ENCODE measurements at places on chromosomes 6 and 20.

DNA sequence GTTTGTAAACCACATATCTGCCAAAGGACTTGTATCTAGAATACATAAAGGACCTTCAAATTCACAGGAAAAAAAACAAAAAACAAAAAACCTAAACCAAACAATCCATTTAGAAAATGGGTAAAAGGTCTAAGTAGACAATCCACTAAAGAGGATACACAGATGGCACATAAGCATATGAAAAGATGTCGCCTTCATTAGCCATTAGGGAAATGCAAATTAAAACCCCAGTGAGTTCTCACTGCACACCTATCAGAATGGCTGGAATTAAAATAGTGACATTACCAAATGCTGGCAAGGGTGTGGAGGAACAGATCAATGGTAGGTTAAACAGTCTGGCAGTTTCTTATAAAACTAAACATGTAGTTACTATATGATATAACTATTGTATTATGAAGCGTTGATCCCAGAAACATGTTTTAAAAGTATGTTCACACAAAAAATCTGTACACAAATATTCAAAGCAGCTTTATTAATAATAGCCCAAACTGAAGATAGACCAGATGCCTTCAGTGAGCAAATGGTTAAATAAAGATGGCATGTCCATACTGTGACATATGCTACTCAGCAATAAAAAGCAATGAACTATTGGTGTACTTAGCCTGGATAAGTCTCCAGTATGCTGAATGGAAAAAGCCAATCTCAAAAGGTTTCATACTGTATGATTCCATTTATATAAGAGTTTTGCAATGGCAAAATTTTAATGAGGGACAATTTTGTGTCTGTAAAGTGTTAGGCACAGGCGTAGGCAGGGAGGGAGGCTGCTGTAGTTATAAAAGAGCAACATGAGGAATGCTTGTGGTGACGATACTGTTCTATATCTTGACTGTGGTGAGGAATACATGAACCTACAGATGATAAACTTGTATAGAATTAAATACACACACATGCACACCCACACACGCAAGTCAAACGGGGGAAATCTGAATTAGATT lies 43.9 kb downstream of the PLCB1 start:
- DNase-seq, result no peak

- peak; percentile 3 for DNase-seq
Measured at GRCh38 chr6:110255211-110255750, 75.1 kb downstream of the CDC40 start.

DNA sequence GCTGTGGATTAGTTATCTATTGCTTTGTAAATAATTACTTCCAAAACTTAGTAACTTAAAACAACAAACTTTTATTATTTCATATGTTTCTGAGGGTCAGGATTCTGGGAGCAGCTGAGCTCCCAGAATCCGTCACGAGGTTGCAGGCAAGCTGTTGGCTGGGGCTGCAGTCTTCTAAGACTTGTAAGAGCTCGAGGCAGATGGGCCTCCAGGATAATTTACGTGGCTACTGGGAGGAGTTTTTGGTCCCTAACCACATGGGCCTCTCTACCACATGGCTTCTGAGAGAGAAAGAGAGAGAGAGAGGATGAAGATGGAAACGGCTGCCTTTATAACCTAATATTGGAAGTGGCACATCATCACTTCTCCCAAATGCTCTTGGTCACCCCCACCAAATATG lies 64.9 kb upstream of the SULF2 start:
- no peak for DNase-seq

GRCh38 chr20:14644306-14645097 lies 307.1 kb upstream of the FLRT3 start:
- no peak for DNase-seq

GRCh38 chr6:13883966-13884365 lies 40.8 kb upstream of the RNF182 start:
- no peak for DNase-seq

DNA sequence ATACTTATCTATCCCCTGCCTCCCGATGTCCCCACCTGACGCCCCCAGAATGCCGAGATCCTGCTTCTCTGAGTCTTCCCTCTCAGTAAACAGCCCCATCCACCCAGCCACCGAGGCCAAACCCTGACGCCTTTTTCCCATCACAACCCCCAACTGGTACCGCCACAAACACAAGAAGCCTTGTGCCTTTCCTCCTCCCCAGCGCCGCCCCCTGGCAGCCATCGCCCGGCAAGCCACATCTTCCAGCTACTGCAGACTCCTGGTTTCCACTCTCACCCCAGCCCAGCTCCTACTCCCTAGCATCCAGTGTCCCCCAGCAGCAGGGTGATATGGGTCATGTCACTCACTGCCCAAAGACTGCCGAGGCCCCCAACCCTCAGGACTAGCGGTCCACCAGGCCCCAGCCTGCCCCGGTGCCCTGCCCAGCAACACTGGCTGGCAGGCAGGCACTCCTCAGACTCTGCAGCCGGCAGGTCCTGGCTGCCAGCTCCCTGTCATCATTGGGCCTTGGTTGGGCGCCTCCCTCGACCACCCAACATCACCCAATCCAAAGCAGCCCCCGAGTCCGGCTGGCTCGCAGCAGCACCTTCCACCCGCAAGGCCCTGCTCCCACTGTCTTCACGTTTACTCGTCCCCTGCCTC lies 11.2 kb downstream of the TCFL5 start:
- no peak for DNase-seq

DNA sequence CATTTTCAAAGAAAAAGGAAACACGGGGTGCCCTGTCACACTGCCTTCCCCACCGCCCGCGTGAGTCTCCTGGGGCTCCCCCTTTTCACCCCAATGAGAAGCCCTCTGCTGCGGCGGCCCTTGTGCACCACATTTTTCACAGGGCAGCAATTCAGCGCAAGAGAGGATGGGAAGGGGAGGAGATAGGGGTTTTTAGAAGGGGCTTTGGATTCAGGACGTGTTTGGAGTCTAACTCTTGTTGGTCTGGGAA lies 726 bp upstream of the ARFGEF3 start:
- peak; percentile 14 for DNase-seq

- DNase-seq, result no peak
Measured at GRCh38 chr6:13417431-13417830, 70.0 kb downstream of the GFOD1 start.

DNA sequence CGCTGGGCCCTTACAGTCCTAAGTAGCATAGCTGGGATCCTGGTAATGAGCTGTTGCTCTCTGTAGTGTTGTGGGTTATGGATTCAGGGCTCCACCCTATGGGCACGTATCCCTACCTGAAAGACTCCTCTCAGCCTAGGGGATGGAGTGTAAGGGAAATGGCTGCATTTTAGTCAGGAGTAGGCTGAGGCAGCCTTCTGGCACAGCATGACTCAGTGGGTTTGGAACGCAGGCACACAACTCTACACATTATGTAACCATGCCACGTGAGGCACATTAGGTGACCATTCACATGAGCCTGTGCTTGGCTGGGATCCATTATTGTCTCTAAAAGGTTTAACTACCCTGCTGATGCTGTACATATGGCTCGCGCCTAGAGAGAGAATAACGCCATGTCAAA lies 27.8 kb downstream of the HDDC2 start:
- no peak for DNase-seq

GRCh38 chr20:57089699-57090144 lies 176.7 kb downstream of the BMP7 start:
- peak; percentile 80 for DNase-seq

DNA sequence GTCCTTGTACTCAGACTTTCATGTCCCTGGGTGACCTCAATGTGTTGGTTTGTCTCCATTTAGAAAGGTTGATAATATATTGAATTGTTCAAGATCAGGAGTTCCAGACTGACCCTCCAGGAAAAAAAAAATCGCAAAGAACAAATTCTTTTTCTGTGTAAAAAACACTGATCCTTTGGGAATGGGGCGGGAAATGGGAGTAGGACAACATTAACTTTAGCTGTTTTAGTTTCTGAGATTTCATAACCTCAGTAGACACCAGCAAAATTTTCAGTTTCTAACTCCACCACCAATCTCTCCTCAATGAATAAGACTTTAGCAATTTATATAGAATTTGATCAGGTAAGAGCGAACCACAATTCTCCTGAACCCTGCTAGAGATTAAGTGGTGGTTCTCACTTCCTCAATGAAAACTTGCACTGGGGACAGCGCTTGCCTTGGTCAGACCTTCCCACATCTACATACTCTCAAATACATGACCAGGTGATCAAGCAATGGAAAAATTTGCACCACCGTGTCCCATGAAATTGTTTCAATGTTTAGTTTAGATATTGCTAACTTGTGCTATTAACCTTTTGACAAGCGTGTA lies 231.2 kb upstream of the PLN start:
- no peak for DNase-seq

- no peak for DNase-seq
Measured at GRCh38 chr6:11331111-11331510, 98.6 kb upstream of the NEDD9 start.

DNA sequence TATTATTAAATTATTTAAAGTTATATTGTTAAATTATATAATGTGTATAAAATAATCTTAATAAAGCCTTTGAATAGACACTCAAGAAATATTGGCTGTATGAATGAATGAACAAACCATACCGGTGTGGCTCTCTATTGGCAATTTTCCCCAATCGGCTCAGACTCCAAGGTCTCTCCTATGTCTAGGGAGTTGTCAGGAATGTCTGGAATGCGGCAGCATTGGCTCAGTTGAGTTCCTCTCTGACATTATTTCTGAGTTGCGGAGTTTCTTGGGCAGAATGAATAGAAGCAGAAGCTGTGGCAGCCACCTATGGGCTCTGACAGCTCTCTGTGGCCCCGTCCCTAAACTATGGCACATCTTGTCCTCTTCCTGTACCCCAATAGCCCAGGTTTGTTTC lies 111.0 kb downstream of the SOBP start:
- no peak for DNase-seq

DNA sequence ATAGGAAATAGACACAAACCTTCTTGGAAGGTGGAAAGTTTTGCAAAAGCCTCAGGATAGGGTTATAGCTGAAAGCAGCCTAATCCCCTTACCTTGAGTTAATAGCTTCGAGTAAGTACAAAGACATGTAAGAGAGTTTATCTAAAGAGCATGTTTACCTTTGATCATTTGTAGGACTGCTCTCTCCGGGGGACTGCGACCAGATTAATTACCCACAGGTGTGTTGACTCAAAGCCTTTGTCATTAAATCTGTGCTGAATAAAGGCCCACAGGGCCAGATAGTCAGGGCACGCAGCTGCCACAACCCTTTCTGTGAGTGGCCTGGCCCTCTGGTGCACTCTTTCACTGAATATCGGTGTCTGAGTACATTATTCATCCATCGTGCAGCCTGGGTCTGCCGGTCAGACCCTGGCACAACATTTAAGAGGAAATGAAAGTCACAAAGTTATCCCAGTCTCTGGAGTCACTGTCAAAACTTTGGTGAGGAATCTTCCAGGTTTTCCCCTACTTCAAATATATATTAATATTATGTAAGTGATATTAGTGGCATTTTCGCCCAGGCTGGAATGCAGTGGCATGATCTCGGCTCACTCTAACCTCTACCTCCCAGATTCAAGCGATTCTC lies 5.4 kb upstream of the MICA start:
- DNase-seq, result no peak

GRCh38 chr6:9520417-9521151 lies 894.3 kb downstream of the TFAP2A start:
- DNase-seq, result no peak

- no peak for DNase-seq
Measured at GRCh38 chr6:133724726-133725125, 164.2 kb upstream of the TCF21 start.

DNA sequence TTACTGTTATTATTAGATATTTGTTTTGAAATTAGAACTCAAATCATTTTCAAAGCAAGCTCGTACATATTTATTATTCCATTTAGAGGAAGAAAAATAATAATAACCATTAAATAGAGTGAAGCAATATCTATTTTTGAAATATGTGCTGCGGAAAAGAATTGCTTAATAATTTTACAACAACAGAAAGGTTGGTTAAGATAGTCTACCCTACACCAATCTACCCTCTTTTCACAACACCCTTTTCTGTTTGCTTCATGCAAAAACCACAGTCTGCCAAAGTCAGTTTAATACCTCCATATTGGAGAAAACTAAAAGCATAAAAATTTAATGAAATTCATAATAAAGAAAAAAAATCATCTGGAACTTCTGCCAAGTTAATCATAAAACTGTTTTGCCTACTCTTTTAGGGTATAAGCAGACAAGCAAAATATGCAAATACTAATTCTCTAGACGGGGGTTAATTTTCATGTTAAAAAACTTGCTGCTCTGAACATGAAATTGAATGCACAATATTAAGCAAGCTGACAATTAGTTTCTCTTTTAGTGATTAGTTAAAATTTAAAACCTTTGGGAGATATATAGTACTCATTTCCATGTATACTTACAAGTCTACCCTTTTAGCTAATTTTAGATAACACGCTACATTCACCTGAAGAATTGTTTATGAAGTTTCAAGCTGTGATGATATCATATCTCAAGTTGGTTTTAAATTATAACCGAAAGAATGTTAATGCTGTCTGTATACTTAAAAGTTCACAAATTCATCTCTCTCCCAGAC lies 100.2 kb downstream of the AHI1 start:
- DNase-seq, result no peak

DNA sequence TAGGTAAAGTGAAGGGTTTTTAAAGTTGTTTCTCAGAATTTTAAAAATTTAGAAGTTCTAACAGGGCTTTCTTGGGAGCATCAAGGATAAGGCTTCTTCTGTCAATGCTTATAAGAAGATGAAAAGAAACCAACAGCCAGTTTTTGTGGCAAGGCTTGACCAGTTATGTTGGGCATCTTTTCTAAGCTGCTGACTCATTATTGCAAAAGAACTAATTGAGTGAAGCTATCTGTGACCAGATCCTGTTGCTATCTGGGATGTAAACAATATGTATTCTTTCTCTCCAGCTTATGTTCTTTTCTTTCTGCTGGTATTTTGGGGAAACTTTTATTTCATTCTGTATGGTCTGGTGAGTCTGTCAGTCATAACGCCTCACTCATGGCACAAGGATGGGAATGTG lies 643.8 kb downstream of the HDGFL1 start:
- DNase-seq, result no peak

- DNase-seq, result no peak
Measured at GRCh38 chr6:156864557-156864956, 87.4 kb downstream of the ARID1B start.

- DNase-seq, result no peak
Measured at GRCh38 chr20:39670988-39671387, 708.8 kb downstream of the DHX35 start.

DNA sequence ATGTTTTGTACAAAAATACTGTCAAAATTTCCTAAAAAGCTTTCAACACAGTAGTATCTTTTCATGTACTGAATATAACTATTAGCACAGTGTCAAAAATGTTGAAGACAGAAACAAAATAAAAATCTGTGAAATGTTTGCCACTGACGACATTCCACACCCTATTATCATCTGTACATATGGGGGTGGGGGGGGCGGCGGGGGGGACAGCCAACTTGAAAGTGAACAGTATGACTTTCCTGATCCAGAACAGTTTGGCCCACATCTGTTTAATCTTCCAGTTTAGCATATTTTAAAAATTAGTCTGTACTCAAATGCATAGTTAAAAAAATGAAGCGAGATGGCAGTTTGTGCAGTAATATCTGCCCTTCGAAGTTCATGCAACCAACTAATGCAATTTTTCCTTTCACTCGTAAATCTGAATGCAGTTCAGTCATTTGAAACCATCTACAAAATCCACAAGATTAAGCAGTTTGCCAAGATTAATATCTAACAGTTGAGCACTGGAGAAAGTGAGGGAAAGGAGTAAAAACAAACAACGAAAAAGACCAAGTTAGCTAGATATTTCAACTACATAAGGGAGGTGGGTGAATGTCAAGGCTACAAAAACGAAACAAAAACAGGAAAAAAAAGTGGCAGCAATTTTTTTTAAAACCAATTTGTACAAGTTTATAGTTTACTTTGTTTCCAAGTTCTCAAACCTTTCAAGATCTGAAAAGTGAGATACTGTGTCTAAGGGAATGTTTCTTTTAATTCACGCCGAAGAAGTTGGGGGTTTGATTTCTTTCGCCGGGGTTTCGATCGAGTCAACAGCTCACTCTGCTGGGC lies 1.9 kb downstream of the CITED2 start:
- no peak for DNase-seq

All from stimulated activated CD4-positive, alpha-beta T cell treated with anti-CD3 and anti-CD28 coated beads, Interleukin-15, amount 100 ng/mL, for 24 hours (primary cell).